Posterior vena cava (tissue), 2 donors: ENCODE measurements at places on chromosomes 4 and X.
A peak's percentile ranks its signal among the peaks of the same experiment; 100 is the strongest.

GRCh38 chr4:128286474-128287058, 1.0 kb downstream of the PGRMC2 start:
- no peak for DNase-seq

GRCh38 chr4:80073473-80074008, 512 bp upstream of the ANTXR2 start:
- DNase-seq: no peak

- DNase-seq: no peak
Measured at GRCh38 chr4:159410076-159410777, 307.3 kb downstream of the RAPGEF2 start.

GRCh38 chr4:123106747-123107146, 184.3 kb upstream of the NUDT6 start:
- no peak for DNase-seq

- no peak for DNase-seq
Measured at GRCh38 chrX:82092307-82092706, 890.4 kb downstream of the SH3BGRL start.

DNA sequence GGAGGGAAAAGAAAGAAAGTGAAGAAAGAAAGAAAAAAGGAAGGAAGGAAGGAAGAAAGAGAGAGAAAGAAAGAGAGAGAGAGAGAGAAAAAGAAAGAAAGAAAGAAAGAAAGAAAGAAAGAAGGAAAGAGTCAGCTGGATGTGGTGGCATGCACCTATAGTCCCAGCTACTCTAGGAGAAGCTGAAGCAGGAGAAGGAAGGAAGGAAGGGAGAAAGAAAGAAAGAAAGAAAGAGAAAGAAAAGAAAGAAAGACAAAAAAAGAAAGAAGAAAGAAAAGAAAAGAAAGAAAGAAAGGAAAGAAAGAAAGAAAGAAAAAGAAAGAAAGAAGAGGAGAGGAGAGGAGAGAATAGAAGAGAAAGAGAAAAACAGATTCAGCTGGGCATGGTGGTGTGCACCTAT, 44.3 kb upstream of the ERVMER34-1 start:
- DNase-seq: no peak

DNA sequence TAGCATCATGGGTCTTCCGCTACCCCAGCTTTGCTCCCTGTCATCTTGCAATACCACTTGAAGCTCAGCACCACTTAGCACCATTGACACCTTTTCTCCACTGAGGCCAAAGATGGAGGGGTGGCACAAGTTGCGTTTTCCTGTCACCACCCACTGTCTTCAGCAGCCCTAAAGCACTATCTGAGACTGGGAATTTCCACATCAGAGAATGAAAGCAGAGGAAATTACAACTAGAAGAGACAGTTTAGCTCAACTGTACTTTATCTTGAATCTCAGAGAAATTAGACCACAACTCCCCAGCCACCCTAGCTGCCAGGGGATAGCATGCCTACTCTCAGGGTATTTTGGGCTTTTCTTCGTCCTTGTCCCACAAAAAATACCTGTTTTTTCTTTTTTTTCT, 111.0 kb downstream of the DDIT4L start:
- DNase-seq: no peak

- no peak for DNase-seq
Measured at GRCh38 chr4:127138586-127138985, 494.2 kb upstream of the INTU start.

DNA sequence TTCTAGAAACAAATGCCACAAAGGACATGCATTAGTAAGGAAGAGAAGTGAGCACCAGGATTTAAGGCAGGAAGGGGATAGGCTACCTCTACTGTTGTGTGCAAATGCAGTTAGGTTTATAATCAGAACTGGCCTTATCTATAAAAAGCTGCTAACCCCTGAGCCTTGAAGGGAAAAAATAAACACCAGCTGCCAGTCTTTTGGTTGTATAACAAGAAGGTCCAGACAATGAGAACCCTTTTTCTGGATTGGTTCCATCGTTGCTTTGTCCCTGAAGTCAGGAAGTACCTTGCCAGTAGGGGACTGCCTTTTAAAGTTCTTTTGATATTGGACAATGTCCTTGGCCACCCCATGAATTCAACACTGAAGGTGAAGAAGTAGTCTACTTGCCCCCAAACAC, 126.7 kb upstream of the OTUD4 start:
- DNase-seq: no peak

GRCh38 chr4:78951862-78952472, 12.7 kb upstream of the PAQR3 start:
- DNase-seq: no peak

- DNase-seq: no peak
Measured at GRCh38 chr4:138400543-138400942, 158.4 kb upstream of the SLC7A11 start.

GRCh38 chr4:168304744-168305459, 13.7 kb downstream of the DDX60 start:
- no peak for DNase-seq

GRCh38 chr4:17619416-17620105, 5.1 kb downstream of the MED28 start:
- DNase-seq: no peak

GRCh38 chr4:98540803-98541202, 117.6 kb downstream of the TSPAN5 start:
- no peak for DNase-seq

DNA sequence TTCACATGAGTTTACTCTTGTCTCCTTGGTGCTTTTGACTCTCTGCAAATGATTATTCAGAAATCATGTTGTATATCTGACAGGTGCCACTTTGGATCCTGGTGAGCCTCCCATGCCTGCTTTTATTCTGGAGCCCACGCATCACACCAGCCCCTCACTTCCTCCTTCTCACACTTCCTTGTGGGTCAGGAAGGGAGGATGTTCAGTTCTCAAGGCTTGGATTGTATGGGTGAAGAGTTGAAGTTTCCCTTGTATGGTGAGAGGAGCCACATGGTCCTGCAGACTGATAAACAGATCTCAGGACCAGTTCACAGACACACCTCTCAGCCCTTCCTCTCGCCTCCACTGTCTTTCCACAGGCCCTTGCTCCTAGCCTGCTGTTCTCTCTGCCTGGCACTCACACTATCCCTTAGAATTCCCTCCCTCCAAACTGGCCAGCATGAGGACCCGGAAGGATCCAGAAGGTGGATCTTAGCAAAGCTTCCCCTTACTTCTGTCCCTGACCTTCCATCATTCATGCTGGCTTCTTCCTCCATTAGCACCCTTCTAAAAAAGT, 92.1 kb downstream of the STK32B start:
- DNase-seq: no peak

DNA sequence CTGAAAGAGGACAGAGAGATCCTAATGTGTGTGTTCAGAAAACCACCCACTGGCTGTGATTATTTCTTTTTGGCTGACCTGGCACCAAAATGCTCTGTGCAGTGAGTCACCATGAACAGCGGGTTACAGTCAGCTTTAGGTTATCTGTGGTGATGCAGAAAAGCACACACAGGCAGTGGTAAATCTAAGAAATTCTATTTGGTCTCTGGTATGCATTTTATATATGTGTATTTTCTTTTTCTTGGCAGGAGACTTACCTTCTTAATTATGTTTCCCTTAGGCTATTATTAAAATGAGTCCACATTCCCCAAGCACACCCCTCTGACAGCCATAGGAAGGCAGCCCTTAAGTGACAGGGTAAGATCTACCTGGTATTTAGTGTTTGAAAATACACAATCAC, 79.1 kb upstream of the TFDP3 start:
- no peak for DNase-seq

GRCh38 chrX:115553171-115553570, 7.8 kb upstream of the PLS3 start:
- no peak for DNase-seq

- DNase-seq: no peak
Measured at GRCh38 chr4:111610681-111611080, 534.6 kb upstream of the FAM241A start.

DNA sequence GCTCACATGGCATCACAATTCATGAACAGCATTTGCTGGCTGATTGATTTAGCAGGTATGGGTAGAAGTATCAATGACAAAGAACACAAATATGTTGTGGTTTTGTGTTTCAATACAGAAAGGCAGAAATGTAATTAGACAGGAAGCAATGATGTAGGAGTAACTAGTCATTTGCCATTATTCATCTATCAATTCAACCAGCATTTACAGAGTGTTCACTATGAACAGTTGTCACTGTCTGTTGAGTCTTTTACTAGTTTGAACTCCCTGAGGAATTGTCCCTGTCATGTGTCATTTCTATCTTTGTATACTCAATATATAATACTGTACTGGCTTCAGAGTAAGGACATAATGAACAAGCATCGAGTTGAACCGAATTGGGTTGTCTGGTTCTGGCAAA, 51.5 kb upstream of the ARHGAP24 start:
- DNase-seq: no peak

- no peak for DNase-seq
Measured at GRCh38 chrX:38154340-38154739, 66.3 kb downstream of the SRPX start.

DNA sequence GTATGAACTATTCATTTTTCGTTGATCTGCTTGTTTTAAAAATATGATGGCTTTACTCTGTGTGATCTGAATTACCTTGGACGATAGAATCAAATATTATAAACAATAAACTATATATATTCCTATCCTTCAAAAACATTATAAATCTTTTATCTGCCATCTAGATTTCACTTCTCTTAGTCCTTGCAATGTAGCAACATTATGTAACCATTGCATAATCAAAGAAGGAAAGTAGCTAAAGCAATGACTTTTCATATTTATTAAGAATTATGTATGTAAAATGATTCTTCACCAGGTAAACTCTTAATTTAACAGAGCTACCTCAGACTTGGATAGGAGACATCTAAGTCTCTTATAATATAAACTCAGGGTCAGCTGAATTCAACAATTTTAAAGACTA, 210.5 kb downstream of the ADAMTS3 start:
- no peak for DNase-seq

- DNase-seq: no peak
Measured at GRCh38 chrX:110145854-110146253, 142.9 kb downstream of the TMEM164 start.

DNA sequence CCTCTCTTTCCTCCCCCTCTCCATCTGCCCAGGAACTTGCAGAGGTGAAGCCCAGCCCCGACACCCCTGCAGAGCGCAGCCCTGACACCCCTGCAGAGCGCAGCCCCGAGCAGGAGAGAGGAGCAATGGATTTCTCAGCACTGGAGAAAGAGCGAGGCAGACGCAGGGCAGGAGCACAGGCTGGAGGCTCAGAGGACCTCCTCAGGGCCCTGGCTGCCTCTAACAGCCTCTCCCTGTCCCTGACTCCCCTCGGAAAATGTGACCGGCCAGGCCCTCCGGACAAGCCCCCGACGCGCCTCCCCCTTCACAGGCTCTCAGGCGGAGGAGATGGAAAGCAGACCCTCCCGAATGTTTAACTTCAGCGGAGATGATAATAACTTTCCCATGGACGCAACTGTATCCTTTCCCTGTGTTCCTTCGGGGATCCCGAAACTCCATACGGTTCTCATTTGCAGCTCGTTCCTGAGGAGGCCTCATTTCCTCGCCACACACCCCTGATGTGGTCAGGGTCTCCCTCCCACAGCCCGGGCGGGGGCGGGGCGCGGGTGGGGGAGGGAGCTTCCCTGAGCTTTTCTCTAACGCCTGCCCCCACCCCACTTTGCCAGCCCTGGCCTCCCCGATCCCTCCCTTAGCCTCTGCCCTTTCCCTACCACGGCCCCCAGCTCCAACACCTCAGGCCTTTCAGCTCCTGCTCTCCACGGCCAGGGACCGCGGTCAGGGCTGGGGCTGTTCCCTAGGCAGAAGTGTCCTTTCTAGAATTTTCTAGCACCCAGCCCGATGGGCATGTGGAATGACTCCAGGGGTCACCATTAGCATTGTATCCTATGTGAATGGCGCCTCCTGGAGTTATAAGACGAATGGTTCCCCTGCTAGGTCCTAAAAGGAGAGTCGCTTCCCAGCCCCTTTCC, 201.1 kb upstream of the BCOR start:
- peak; percentile 60 for DNase-seq

GRCh38 chrX:103904301-103904700, 58.1 kb upstream of the TMSB15B start:
- no peak for DNase-seq

- no peak for DNase-seq
Measured at GRCh38 chr4:55884093-55884850, 30.8 kb downstream of the EXOC1 start.

GRCh38 chrX:8755813-8756212, 23.9 kb upstream of the ANOS1 start:
- no peak for DNase-seq

DNA sequence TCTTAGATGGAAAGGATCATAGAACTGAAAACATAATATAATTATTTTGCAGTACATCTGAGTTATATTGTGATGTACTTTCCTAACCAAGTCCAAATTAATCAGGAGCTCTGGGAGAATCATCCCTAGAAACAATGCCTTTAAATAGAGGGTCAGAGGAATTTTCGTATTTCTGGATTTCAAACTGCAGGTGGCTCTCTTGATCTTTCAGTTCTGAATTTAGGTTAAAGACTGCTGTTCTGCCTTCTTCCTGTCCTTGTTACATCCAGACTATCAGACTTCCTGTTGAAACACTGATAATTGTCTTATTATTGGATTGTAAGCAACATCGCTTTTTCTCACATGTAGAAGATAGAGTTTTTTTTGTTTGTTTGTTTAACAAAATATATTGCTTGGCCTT, 142.7 kb downstream of the RPA4 start:
- no peak for DNase-seq
